ENCODE measurements at places on chromosomes 1 and 21.

DNA sequence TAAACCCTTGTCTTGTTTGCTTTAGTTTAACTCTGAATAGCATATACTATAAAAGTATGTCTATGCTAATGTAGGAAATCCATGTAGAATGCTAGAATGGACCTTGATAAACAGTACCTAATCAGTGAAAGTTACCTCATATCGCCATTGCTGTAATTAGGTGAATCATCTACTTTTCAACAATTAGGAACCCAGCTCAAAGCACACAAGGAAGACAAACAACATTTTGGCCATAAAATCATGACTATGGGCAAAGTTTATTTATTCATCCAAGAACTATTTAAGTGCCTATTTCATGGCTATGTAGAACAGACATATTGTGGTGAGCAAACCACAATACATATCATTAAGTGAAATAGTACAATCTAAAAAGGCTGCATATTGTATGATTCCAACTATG is 1043.2 kb downstream of the BRINP3 start:
- no peak for DNase-seq

GRCh38 chr1:208122612-208123358 is 121.4 kb downstream of the PLXNA2 start:
- no peak for DNase-seq

GRCh38 chr1:111720274-111720976 is 18.8 kb downstream of the INKA2 start:
- DNase-seq = no peak

DNA sequence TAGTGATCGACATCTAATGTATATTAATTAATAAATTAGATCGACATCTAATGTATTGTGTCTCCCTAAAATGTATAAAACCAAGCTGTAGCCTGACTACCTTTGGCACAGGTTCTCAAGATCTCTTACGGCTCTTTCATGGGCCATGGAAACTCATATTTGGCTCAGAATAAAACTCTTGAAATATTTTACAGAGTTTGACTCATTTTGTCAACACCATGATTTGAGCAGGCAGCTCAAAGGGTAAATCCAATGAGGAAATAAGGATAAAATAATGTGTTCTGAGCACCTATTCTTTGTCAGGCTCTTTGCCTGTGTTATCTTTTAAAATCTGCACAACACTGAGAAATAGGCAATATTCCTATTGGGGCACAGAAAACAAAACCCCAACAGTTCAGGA is 223.4 kb upstream of the DUSP10 start:
- no peak for DNase-seq

DNA sequence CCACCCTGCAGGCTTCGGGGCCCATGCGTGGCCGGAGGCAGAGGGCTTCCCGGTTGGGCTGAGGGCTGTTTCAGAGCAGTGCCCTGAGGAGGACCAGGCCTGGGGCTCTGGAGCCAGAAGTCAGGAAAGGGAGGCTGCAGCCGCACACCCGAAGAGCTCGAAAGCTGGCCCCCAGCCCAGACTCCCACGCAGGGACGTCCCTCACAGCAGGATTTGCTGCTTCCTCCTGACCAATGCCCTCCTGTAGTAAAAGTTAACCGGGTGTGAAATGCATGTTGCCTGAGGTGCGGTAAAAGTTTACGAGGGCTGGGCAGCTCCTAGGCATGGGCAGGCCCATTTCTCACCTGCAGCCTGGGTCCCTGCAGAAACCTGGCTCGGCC is 101.5 kb upstream of the ARHGEF16 start:
- DNase-seq = no peak

DNA sequence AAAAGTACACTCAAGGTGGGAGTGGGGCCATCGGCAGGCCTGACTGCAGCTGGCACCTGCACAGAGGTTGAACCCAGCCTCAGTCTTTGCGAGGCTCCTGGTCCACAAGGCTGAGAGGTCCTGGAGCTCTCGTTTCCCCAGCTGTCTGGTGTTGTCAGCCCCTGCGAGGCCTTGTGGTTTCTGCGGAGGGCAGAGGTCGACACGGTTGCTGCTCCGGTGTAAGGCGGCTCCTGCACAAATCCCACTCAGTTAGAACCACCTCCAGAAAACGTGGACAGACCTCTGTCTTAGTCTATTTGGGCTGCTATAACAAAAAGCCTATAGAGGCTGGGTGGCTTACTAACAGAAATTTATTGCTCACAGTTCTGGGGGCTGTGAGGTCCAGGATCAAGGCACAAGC is 5.8 kb downstream of the KIAA1614 start:
- no peak for DNase-seq
